ENCODE measurements at places on chromosomes 12 and 14. TPM values are rescaled to one million over a fixed set of nuclear protein-coding genes. Genes with fewer than 3 reads are reported as not detected.

DNA sequence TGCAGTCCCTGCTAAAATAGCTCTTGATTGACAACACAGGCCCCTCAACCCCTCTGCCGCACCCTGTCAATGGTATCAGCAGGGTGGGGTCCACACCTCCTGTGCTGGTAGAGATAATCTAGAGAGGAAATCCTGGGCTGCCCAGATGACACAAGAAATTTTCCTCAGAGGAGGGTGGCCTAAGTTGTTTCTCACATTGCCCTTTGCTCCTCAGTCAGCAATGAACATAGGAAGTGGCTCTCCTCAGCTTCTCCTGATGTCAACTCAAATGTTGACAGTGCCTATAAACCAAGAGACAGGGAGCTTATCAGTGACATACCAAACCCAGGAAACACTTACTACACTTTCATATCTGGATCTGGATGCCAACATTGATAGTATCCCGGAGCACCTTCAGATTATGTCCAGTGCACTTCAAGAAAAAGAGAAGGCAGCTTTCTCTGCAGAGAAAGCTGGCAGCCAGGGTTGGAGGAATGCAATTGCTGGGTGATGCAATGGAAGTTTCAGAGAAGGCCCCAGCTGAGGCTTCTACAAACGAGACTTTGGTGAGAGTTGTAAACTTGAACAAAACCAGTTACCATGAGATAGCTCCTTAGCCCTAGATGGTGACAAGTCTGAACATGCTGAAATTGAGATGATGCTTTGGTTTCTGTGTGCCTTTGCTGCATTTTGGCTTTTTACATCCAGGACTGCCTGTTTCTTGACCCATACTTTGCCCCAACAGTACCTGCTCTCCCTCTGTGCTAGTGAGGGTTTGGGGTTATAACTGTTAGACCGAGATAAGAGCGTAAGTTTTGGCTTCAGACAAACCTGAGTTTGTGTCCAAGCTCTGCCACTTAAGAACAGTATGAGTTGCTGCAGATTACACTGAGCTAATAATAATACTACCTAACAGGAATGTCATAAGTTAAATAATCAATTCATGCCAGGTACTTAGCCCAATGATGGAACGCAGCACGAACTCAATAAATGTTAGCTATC is 183.5 kb downstream of the NUAK1 start:
- DNase-seq, result no peak

GRCh38 chr12:47707905-47708543 is 2.2 kb upstream of the RPAP3 start:
- no peak for DNase-seq

The SSTR1 gene
- 3.4 TPM for total RNA-seq

The KRT73 gene
- not detected for total RNA-seq

- peak; percentile 89 for DNase-seq
Observed at GRCh38 chr14:91113829-91114078, at the start of gene DGLUCY. TSS of gene DGLUCY (plus strand) at chr14:91114073. CDS start at chr14:91160295, 46,222 bp downstream.

GRCh38 chr12:12622418-12622817 is 10.7 kb downstream of the CREBL2 start:
- no peak for DNase-seq

DNA sequence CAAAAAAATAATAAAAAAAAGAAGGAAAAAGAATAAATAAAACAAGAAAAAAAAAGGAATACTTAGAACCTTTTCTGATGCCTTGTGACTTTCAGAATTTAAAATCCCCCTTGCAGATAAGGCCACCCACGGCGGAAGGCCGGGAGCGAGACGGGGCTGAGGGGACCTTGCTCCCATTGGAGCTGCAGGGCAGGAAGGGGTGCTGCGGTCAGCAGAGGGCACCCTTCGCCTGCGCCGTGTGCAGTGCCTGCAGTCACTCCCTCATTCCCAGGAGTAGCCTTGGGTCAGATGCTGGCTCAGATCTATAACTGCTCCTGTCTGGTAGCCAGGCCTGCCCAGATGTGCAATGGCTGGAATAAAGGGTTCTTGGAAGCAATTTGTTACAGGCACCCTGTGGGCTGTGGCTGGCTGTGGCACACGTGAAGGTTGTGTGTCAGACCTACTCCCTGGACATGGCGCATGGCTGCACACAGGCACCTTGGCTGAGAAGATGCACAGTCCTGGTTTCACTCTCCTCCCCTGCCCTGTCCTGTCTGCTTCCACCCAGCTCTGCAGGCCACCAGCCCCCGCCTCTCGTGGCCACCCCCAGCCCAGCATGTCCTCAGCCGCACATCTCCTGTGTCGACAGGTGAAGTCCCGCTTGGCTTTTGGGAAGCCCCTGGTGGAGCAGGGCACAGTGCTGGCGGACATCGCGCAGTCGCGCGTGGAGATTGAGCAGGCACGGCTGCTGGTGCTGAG is 13.4 kb upstream of the ALDH2 start:
- DNase-seq, result peak; percentile 78

- DNase-seq, result no peak
Observed at GRCh38 chr12:50166799-50167048, 445 bp downstream of the CERS5 start.

DNA sequence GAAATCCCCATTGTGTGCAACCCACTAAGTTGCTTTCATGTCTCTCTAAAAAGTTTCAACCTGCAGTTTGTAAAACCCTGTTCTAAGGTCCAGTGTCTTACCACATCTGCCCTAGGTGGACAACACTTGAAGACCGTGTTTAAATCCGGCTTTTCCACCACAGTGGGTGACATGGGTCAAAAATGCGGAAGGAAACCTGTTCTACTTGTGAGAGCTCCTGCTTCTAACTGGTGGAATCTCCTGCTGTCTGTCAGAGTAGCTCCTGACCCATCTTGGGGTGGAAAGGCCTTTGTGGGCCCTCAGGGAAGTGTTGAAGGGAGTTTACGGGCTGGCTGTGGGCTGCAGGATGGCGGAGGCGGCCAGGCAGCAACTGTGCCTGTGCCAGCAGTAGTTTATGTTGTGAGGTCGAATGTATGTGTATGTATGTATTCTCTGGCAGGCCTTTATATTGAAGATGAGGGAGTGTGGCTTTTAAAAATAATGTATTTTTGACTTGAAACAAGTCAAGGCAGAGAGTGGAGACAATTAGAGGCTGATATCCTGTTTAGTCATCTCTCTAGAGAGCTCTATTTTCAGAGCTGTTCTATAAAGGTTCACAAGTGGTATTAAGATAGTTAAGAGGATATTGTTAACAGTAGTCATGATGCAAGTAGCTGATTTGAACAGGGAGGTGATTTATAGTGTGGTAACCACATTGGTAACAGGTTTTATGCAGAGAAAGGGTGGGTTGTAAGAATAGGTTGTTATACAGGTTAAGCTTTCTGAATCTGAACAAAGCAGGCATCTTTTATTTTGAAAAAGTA is 67.0 kb downstream of the PRKCH start:
- DNase-seq, result no peak

The GALNT8 gene
- total RNA-seq, result 26.1 TPM

GRCh38 chr14:74979442-74980397 is 23.0 kb upstream of the EIF2B2 start:
- no peak for DNase-seq

The KRT2 gene
- 0.18 TPM for total RNA-seq

GRCh38 chr12:80038062-80038560 is 61.2 kb upstream of the OTOGL start:
- DNase-seq, result no peak

The REP15 gene
- 0.82 TPM for total RNA-seq

- DNase-seq, result no peak
Observed at GRCh38 chr12:52728374-52728773, 25.1 kb upstream of the KRT77 start.

The KRT85 gene
- not detected for total RNA-seq

The ZDHHC22 gene
- total RNA-seq, result 9.8 TPM
